CD4-positive, alpha-beta T cell treated with Interleukin-15 for 1 hour (primary cell): ENCODE measurements at places on chromosomes 4 and X.

DNA sequence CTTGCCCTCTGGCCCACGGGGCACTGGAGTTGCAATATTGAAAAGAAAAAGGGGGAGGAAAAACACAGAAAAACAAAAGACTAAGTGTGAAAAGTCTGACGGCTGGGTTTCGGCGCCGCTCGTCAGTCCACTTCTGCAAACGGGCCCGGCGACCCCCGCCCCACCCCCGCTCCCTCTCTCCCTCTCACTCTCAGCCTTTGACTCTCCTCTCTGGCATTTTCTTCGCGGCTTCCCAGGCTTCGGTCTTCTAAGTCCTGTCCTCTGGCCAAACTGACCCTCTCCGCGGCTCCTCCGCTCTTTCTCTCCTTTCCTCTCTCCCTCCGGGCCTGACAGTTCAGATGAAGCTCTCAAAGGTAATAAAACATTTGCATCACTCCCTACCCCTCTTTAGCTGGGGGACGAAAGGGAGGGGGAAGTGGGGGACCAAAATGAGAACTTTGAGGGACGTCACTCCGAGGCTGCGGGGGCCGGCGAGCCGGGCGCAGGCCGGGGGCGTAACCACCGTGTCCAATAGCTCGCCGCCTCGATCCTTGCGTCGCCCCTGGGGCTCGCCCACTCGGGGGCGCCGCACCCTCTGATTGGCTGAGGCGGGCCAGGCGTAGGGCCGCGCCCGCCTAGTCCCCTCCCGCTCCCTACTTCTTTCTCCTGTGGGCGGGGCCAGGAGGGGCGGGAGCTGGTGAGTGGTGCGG is at the start of gene NKX6-1:
Gene NKX6-1, minus strand, starts transcription at position 358 of the 689 bp plus-strand sequence. CDS start 1,064 bp downstream, outside the sequence.
- no peak for DNase-seq

DNA sequence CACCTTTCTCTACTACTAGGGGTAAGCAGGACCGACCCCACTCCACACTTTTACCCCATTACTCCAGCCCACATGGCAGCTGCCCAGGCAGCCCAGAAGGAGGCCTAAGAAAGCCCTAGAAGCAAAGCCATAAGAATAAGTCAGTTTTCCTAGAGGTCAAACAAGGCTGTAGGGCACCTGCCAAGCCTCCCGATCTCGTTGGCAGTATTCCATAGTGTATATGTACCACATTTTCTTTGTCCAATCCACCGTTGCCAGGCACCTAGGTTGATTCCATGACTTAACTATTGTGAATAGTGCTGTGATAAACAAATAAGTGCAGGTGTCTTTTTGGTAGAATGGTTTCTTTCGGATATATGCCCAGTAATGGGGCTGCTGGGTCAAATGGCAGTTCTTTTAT is 54.2 kb downstream of the RHOXF2B start:
- DNase-seq: no peak

DNA sequence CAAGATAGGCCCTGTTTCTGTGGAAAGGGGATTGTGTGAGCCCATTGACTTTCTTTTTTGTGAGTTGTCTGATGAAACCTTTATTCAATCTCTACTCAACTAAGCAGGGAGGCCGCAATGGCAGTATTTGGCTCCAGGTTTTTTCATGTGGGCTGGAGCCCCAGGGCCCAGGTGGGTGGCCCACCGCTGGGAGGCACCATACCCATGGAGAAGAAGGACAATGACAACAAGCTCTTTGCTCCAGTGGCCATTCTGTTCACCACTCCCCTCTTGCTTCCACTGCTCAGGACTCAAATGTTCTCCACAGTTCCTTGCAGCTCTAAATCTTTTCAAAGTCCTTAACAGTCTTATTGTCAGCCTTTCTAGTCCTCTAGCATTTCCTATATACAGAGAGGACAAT is 54.1 kb downstream of the HOPX start:
- no peak for DNase-seq

DNA sequence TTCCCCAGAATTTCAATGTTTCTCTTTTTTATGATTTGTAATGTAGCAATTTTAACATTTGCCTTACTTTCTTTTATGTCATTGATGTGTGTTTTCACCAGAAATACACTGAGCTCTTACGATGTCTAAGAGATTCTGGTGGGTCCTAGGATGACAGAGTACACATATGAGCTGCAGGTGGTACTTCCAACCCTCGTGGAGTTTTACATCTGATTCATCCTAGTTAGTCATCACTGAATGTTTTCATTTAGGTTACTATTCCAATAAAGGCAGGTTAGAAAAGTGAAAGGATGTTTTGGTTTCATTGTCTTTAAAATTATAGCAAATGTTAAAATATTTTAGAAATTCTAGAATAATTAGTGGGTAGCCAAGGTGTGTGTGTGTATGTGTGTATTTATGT is 605.9 kb downstream of the ADGRL3 start:
- DNase-seq: no peak

DNA sequence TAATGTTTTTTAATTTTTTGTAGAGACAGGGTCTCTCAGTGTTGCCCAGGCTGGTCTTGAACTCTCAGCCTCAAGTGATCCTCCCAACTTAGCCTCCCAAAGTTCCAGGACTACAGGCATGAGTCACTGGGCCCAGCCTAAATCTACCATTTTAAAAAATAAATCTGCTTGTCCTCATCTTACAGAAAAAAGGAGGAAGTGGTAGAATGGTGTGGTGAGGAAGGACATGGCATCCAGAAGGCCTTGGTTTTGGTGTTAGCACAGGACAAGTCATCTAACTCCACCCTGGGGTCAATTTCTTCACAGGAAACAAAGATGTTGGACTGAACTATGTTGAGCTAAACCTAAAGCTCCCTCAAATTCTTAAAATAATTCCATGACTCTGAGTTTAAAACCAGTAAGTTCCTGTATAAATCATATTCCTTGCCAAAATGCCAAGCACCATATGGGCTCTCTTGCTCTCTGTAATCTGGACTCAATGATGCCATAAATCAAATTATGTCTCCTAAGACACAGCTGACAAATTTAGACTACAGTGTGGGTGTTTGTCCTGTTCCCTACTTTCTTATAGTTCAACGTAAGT is 253.9 kb upstream of the NOCT start:
- no peak for DNase-seq

DNA sequence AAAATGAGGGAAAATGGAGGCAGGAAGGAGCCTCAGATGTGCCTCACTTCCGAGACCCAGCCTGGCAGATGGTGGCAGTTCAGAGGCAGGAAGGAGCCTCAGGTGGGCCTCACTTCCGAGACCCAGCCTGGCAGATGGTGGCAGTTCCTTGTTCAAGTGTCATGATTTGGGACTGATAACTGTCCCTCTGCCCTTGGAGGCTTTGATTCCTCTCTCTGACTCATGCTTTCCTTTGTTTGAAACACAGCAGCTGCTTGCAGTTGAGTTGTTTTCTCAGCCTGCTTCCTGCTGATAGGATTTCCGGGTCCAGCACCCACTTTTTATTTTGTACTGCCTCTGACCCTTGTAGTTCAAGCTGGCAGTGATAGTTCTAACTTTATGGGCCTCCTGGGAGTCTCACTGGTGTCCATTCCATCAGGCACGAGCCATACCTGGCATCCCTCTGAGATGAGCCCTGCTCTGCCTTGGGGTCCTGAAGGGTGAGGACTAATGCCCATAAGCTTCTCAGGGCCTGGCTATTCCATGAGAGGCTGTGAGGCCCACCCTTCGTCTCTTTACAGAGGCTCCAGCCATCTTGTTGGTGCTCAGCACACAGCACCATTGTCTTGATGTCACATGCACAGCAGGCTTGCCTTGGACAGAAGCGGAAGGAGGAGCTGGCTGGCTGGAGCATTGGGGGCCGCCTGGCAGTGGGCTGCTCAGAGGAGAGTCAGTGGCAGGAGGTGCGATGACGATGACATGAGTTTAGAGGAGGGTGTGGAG is 13.0 kb downstream of the RGS12 start:
- peak; percentile 15 for DNase-seq

GRCh38 chrX:138018145-138018799 is 452.3 kb downstream of the ZIC3 start:
- DNase-seq: no peak

GRCh38 chr4:20493761-20494353 is 206.4 kb upstream of the PACRGL start:
- no peak for DNase-seq

DNA sequence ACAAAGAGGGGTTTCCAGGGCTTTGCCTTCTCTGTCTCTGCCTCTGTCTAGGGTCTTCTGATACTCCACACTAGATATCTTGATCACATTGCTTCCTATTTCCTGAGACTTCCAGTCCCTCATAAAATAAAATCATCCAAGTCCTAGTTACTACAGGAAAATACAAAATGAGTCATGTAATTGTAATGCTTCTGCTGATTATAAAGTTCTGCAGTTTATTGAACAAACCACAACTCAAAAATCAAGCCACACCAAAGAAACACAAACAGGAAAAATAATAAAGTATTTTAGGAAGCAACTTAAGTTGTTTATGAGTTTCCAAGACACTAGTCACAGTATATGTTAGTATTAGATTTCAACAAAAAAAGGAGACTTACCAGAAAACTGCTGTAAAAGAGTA is 695.1 kb upstream of the GALNTL6 start:
- DNase-seq: no peak

- DNase-seq: no peak
Observed at GRCh38 chr4:121674696-121675095, 22.1 kb downstream of the ANXA5 start.

GRCh38 chr4:102826105-102826889 is 1.1 kb downstream of the UBE2D3 start:
- DNase-seq: no peak

DNA sequence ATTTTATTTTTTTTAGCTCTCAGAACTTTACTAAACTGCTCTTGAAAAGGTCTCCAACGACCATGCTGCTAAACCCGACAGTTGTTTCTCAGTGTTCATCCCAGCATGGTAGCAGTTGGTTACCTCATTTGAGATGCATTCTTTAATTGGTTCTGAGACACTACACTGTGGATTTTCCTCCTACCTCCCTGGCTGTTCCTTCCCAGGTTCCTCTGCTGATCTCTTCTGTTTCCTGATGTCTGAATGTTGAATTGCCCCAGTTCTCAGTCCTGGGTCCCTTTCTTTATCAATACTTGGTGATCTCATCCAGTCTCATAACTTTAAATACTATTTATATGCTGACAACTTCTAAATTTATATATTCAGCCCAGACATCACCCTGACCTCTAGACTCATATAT is 19.1 kb upstream of the TMEM165 start:
- DNase-seq: no peak

DNA sequence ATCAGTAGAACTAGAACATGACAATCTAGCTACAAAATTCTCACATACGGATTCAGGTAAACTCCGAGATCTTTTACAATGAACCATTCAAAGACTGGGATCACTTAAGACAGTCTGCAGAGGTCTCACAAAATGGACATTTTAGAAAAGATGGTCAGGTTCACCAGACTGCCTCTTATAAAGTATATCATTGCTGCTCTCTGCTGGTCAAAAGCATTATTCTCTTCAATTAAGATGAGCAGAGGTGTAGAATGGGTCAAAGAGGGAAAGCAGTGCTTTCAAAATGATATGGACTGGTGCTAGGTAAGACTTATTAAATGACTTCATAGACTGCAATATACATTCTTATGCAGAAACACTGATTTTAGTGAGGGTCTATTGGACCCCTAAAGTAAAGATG is 434.7 kb downstream of the PACRGL start:
- no peak for DNase-seq

- peak; percentile 39 for DNase-seq
Observed at GRCh38 chrX:118751950-118752783, 24.8 kb downstream of the IL13RA1 start.

DNA sequence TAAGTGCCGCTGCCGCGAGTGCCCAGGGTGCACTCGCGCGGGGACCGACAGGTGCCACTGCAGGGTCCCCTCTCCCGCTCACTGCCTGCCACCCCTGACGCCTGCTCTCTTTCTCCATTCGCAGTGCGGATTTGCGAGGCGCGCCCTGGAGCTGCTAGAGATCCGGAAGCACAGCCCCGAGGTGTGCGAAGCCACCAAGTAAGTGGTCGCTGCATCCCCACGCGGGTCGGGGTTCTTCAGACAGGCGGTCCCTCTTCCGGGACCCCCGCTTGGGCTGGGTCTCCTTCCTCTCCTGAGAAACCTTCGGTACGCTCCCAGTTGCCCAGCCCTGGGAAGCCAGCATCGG is 547 bp downstream of the GUCY1A1 start:
- peak; percentile 24 for DNase-seq

GRCh38 chr4:27000820-27001219 is 140.2 kb downstream of the STIM2 start:
- DNase-seq: no peak
